NCI-H1436 treated with DMSO at 0.1 percent for 48 hours (cell line): ENCODE measurements at places on chromosomes 2 and 18.

DNA sequence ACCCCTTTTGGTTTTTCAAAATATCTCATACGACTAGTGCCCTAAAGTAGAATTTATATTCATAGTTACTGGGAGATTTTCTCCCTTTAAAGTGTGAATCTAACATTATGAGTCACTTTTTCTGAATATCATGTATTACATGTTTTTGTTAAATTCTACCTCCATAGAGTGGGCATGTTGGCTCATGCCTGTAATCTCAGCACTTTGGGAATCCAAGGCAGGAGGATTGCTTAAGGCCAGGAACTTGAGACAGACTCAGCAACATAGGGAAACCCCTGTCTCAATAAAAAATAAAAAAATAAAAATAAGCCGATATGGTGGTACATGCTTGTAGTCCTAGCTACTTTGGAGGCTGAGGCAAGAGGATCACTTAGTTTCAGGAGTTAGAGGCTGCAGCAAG lies 45.3 kb upstream of the UNC80 start:
- DNase-seq: no peak

DNA sequence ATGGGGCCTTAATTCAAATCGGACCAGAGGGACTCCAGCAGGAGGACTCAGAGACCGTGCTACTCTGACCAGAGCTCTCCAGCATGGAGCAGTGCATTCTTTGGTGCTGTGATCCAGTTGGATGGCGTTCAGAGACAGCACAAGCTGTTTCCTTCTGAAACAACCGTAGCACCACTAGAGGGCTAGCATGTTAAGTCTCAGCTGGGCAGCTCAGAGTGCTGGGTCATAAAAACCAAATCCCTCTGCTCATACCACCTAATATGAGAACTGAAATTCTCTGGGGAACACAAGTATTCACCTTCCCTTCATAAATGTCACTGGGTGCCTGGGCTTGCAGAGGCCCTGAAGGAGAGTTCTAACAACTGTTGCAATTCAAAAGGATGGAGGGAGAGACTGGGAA lies 97.7 kb upstream of the TFCP2L1 start:
- DNase-seq: no peak

DNA sequence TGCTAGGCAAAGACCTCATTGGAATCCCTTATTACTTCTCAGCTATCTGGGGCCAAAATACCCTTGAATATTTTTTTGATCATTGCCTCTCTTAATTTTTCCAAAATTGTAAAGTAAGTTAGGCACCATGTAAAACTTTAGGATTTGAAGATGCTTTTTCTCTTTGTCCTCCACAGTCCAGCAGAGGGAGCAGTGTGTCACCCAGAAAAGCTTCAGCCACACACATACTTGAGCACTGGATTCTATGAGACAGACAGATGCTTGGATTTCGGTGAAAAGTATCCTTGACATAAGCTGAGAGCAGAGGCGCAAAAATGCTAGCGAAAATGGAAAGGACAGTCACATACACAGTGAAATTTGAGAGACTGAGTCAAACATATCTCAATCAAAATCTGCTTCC lies 74.7 kb upstream of the KCNJ3 start:
- DNase-seq: no peak

GRCh38 chr2:62185475-62186155 lies 10.3 kb upstream of the B3GNT2 start:
- no peak for DNase-seq

DNA sequence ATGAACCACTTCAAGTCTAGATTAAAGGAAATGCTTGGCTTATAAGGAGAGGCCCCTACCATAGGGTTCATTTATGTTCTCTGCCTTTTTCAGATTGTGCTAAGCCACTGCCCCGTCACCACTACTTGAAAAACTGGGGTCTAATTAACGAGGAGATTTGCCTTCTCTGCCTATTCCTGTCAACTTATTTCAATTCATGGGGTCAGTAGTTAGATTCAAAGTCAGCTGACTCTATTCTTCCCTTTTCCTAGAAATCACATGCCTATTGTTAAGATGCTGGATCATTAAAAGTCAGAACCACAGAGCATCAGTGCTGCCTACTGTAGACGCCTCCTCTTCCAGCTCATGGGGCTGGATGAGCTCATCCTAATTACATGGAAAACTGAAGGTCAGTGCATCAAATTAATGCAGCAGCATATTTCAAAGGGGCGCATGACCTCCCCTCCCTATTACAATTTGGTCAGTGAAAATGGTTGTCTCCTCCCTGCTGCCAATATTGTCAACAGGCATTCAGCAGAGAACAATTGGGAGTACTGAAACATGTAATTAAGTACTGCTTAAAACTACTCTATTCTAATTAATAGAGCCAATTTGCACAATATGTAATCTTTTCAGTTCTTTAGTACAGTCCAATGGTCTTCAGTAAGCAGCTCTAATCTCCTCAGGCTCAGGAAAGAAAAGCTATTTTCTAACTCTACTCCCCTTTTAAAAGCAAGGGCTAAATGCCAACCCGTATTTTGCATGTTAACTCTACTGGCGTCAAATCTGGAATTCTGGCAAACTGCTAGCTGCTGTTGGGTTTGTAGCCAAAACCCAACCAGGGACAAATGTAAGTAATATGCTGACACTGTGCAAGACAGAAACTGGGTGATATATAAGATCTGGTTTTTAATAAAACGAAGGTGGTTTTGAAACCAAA lies 117.4 kb upstream of the ITGB6 start:
- DNase-seq: no peak
